Activated naive CD4-positive, alpha-beta T cell treated with anti-CD3 and anti-CD28 coated beads for 36 hours (primary cell): ENCODE measurements at places on chromosomes 4 and X. TPM values are rescaled to one million over a fixed set of nuclear protein-coding genes. Genes with fewer than 3 reads are reported as not detected.
A peak's percentile ranks its signal among the peaks of the same experiment; 100 is the strongest.

GRCh38 chr4:85368240-85368639 lies 106.7 kb upstream of the ARHGAP24 start:
- no peaks in the 10 kb centered on the region for H3K4me1 ChIP-seq
- no peak overlapping the region for H3K4me3 ChIP-seq
- no peak overlapping the region for H3K27ac ChIP-seq
- DNase-seq = no peak
- no peaks in the 10 kb centered on the region for H3K36me3 ChIP-seq

- no peak overlapping the region for H3K4me3 ChIP-seq
- no peak overlapping the region for H3K27ac ChIP-seq
Measured at GRCh38 chr4:29805245-29805644, 914.9 kb upstream of the PCDH7 start.

The C1QTNF7 gene
- total RNA-seq = not detected

The FANCB gene
- total RNA-seq = 16.5 TPM

GRCh38 chrX:153723351-153724251 lies 586 bp downstream of the BCAP31 start:
- peak; percentile 49 for DNase-seq
- peaks cover 13% of the 10 kb centered on the region for H3K36me3 ChIP-seq
- H3K27me3 ChIP-seq = no peaks in the 10 kb centered on the region
- peak overlapping the region; percentile 85 for H3K4me3 ChIP-seq

DNA sequence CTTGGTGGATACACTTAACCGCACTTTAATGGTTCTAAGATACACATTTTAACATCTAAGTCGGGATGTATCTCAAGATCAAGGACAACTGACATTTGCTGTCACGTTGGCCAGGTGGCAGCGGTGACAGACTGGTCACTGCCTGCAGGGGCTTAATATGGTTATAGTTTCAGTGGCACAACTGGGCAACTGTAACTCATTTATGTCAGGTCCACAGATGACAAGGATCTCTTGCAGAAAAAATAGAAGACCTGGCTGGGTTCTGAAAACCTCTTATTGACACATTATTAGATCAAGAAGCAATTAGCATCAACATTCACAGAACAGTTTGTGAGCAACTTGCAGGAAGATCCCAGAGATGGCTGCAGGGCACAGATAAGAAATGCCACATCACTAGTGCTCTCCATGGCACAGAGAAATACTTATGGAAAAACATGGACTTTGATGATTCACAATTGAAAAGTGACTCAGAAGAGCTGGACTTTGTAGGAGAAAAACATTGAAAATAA lies 99.6 kb upstream of the SORBS2 start:
- no peak overlapping the region for H3K4me3 ChIP-seq
- no peaks in the 10 kb centered on the region for H3K4me1 ChIP-seq
- no peak for DNase-seq
- no peak overlapping the region for H3K27ac ChIP-seq
- peaks cover 6% of the 10 kb centered on the region for H3K27me3 ChIP-seq

GRCh38 chr4:118034053-118034785 lies at the start of gene NDST3:
NDST3 (plus strand) TSS chr4:118034486; CDS start chr4:118053911, 19,425 bp downstream.
- peaks cover 4% of the 10 kb centered on the region for H3K4me1 ChIP-seq
- H3K36me3 ChIP-seq = no peaks in the 10 kb centered on the region
- no peak within 1 kb of the TSS for H3K27ac ChIP-seq
- H3K27me3 ChIP-seq = peaks cover 35% of the 10 kb centered on the region
- H3K4me3 ChIP-seq = peak within 1 kb of the TSS; percentile 1

DNA sequence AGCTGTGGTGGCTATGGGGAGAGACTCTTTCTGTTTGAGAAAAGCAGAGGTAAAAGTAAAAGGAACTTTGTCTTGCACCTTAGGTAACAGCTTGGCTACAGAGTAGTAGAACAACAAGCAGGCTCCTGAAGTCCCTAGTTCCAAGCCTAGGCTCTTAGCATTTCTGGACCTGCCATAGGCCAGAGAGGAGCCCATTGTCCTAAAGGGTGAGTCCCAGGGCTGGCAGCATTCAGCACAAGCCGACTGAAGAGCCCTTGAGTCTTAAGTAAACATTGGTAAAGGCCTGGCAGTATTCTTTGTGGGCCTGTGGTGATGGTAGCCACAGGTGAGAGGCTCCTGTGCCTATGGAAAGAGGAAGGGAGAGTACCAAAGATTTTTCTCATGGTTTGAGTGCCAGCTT lies 38.2 kb downstream of the CSN3 start:
- H3K27ac ChIP-seq = no peak overlapping the region
- no peak overlapping the region for H3K4me3 ChIP-seq
- DNase-seq = no peak
- H3K27me3 ChIP-seq = no peaks in the 10 kb centered on the region

The F8A2 gene
- not detected for total RNA-seq

GRCh38 chr4:45033676-45034419 lies 307.5 kb upstream of the GNPDA2 start:
- no peaks in the 10 kb centered on the region for H3K27me3 ChIP-seq
- H3K27ac ChIP-seq = no peak overlapping the region
- H3K36me3 ChIP-seq = no peaks in the 10 kb centered on the region
- H3K4me3 ChIP-seq = no peak overlapping the region
- H3K4me1 ChIP-seq = no peaks in the 10 kb centered on the region

The TMPRSS11D gene
- not detected for total RNA-seq

- H3K4me3 ChIP-seq = peak overlapping the region; percentile 32
- H3K27ac ChIP-seq = no peak overlapping the region
- H3K4me1 ChIP-seq = peaks cover 11% of the 10 kb centered on the region
- no peak for DNase-seq
Measured at GRCh38 chrX:108439961-108440696, 491 bp downstream of the COL4A5 start.

DNA sequence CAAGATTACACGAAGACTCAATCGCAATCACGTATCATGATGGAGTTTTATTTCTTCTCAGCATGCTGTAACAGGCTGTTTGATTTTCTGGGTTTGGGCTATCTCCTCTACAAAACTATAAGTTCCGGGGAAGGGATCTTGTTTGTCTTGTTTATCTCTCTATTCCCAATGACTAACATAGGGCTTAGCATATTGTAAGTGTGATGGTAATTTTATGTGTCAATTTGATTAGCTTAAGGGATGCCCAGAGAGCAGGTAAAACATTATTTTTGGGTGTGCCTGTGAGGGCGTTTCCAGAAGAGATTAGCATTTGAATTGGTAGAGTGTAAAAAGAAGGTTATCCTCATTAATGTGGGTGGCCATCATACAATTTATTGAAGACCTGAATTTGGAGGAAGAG lies 32.8 kb upstream of the C1GALT1C1 start:
- H3K4me3 ChIP-seq = no peak overlapping the region
- H3K36me3 ChIP-seq = no peaks in the 10 kb centered on the region
- H3K27ac ChIP-seq = no peak overlapping the region

DNA sequence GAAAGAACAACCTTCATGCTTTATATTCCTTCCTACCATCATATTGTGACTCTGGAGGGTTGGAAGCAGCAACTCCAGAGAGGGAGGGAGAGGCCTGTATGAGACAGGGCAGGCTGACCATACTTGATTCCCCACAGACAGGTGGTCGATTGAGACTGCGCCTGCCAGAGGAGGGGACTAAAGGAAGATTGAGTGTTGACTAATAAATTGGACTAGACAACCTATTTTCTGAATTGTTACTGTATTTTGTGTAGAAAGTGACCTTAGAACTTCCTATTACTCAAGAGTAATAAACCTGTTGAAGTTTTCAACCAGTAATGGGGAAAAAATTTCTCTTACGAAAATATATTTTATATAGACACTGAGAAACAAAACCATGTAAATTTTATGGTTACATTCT lies 301.5 kb downstream of the INPP4B start:
- peaks cover 55% of the 10 kb centered on the region for H3K4me1 ChIP-seq
- no peak overlapping the region for H3K4me3 ChIP-seq
- no peaks in the 10 kb centered on the region for H3K27me3 ChIP-seq
- no peak for DNase-seq
- H3K27ac ChIP-seq = no peak overlapping the region

The OCIAD1 gene
- total RNA-seq = 99.0 TPM

The TRMT44 gene
- total RNA-seq = 14.5 TPM

The ARMCX6 gene
- 30.7 TPM for total RNA-seq

- no peak overlapping the region for H3K27ac ChIP-seq
- no peaks in the 10 kb centered on the region for H3K4me1 ChIP-seq
- no peaks in the 10 kb centered on the region for H3K36me3 ChIP-seq
- no peak overlapping the region for H3K4me3 ChIP-seq
- H3K27me3 ChIP-seq = peaks cover 2% of the 10 kb centered on the region
Measured at GRCh38 chrX:46803140-46803539, 33.7 kb upstream of the RP2 start.

DNA sequence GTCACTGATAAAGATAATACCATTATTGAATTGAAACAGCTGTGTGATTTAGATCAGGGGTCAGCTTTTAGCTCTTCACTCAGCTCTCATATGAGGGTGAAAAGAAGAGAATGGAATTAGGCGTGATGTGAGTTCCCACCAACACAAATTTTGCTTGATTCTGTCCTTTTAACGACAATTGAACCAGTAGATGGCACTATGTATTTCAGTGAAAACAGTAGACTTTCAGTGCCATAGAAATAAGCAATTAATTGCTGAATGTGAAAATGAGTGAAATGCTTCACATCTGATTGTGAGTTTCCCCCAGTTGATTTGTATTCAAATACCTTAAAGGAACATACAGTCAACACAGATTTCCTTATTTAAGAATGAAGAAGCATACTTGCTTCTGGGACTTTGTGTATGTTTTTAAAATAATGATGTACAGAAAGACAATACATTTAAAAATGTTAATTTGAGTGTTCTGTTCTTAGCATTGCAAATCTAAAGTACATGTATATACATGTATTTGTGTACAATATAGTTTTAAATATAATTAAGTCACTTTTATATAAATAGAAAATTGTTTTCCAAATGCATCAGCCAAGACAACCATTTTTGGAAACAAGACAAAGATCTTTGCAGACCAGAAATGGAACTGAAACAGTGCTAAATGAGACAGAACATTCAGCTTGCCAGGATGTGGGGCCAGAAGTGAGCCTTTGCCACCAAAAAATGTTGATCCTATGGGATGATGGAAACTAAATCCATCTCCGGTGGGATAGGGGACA lies 178.8 kb downstream of the SNCA start:
- H3K27ac ChIP-seq = no peak overlapping the region
- H3K27me3 ChIP-seq = peaks cover 7% of the 10 kb centered on the region
- no peaks in the 10 kb centered on the region for H3K36me3 ChIP-seq
- H3K4me1 ChIP-seq = no peaks in the 10 kb centered on the region

The RS1 gene
- not detected for total RNA-seq

GRCh38 chr4:7956934-7957656 lies 17.4 kb upstream of the AFAP1 start:
- DNase-seq = no peak
- H3K27ac ChIP-seq = no peak overlapping the region
- H3K27me3 ChIP-seq = no peaks in the 10 kb centered on the region

- peaks cover 31% of the 10 kb centered on the region for H3K36me3 ChIP-seq
- H3K27ac ChIP-seq = no peak overlapping the region
- DNase-seq = no peak
- no peaks in the 10 kb centered on the region for H3K4me1 ChIP-seq
- H3K4me3 ChIP-seq = no peak overlapping the region
Measured at GRCh38 chrX:106973433-106974149, 26.4 kb downstream of the MORC4 start.

DNA sequence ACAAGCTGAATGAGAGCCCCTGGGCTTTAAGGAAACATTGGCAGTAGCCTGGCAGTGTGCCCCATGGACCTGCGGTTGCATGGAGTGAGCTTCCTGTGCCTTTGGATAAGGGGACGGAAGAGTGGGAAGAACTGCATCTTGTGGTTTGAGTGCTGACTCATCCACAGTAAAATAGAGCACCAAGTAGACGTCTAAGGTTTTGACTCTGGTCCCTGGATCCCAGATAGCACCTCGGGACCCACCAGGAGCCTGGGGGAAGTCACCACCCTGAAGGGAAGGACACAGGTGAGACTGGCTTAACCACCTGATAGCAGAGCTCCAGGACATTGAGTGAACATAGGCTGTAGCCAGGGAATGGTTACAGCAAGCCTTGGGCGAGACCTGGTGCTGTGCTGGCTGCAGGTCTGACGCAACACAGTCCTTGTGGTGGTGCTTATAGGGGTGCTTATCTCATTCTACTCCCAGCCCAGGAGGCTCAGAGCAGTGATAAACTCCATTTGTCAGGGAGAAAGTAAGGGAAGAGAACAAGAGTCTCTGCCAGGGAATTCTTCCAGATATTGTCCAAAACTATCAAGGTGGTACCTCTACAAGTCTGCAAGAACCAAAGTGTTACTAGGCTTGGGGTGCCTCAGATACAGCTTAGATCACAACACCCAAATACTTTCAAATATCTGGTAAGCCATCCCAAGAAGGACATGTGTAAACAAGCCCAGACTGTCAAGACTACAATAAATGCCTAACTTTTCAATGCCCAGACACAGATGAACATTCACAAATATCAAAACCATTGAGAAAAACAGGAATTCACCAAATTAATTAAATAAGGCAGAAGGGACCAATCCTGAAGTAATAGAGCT lies 123.6 kb upstream of the TET2 start:
- no peaks in the 10 kb centered on the region for H3K36me3 ChIP-seq
- H3K4me3 ChIP-seq = no peak overlapping the region
- DNase-seq = no peak
- no peaks in the 10 kb centered on the region for H3K4me1 ChIP-seq
- H3K27ac ChIP-seq = no peak overlapping the region
- peaks cover 11% of the 10 kb centered on the region for H3K27me3 ChIP-seq

The DMD gene
- 0.14 TPM for total RNA-seq

The XAGE2 gene
- total RNA-seq = not detected

DNA sequence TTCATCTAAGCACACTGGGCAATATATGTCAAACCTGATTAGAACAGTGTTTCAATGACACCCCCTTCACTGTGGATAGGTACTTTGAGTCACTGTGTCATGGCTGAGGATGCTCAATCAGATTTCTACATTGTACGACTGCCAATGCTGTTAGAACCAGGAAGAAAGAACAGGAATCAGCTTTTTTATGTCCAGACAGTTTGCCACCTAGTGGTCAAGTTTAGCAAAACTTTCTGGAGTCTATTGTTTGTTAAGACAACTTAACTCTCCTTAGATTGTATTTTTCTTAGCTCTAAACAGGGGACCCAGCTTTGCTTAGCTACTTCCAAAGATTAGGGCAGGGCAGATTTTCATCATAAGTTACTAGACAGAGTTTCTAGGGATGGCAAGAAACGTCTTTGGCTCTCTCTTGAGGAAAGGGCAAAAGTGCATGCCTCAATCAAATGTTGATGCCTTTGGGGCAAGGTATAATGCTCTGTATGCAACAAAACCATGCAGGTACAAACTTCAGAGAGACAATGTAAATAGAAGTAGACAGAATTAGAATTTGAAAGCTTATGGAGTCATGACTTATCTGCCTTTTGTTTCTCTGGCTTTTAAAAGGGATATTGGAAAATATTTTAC lies 40.5 kb upstream of the BMP3 start:
- H3K27me3 ChIP-seq = no peaks in the 10 kb centered on the region
- H3K27ac ChIP-seq = no peak overlapping the region
- peak; percentile 14 for DNase-seq
- no peak overlapping the region for H3K4me3 ChIP-seq
- H3K4me1 ChIP-seq = peaks cover 2% of the 10 kb centered on the region
